ENCODE measurements at places on chromosomes 12 and 14. TPM values are rescaled to one million over a fixed set of nuclear protein-coding genes. Genes with fewer than 3 reads are reported as not detected.

Gene SRRM4
- total RNA-seq = not detected

Gene CDK17
- 34.5 TPM for total RNA-seq

Gene SLC17A8
- total RNA-seq = not detected

Gene NYNRIN
- 0.02 TPM for total RNA-seq

Gene SCN8A
- total RNA-seq = 0.64 TPM

Gene FITM1
- not detected for total RNA-seq

Gene SLC25A47
- total RNA-seq = not detected

Gene RNASE1
- total RNA-seq = not detected

Gene PPP1R36
- 0.31 TPM for total RNA-seq

Gene GAS2L3
- total RNA-seq = 3.4 TPM

Gene KLHDC1
- 1.4 TPM for total RNA-seq

Gene KCNH3
- 1.3 TPM for total RNA-seq

Gene MYO1A
- 0.61 TPM for total RNA-seq

- DNase-seq = peak; percentile 55
These were observed 43.6 kb upstream of the APPL2 start for GRCh38 chr12:105279460-105280056.

DNA sequence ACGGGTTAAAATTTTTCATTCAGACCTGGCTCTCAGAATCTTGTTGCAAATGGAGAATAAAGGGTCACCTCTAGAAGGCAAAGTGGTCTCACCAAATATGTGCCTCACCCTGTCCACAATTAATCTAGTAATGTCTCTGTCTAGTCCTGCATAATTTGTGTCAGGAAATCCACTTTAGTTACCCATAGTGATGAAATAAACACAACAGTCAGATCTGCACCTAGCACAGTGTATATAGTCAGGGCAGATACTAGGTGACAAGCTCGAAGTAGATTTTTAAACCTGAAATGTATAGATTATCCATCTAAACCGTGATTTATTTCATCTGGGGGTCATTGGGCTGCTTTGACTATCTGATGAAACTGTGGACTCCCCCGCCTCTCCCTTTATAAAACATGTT is 15.9 kb upstream of the FLVCR2 start:
- no peak for DNase-seq

DNA sequence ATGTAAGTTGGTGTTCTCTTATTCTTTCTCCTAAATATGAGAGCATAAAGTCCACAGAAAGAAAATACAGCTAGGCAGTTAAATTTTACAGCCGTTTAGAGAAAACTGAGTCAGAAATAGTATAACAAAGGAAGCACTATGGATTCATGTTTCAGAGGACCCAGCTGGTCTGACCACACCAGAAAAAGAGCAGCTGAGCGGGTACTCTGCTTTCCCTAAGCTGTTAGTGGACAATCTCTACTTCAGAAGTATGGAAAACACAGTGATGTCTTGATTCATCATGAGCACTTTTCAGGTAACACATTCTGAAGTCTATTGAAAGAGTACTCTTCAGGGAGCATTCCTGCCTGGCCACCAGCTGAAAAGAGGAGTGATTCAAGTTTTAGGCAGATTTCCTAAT is 12.4 kb downstream of the PPM1H start:
- DNase-seq = no peak

- DNase-seq = no peak
These were observed 11.4 kb upstream of the PKP2 start for GRCh38 chr12:32907898-32908476.

DNA sequence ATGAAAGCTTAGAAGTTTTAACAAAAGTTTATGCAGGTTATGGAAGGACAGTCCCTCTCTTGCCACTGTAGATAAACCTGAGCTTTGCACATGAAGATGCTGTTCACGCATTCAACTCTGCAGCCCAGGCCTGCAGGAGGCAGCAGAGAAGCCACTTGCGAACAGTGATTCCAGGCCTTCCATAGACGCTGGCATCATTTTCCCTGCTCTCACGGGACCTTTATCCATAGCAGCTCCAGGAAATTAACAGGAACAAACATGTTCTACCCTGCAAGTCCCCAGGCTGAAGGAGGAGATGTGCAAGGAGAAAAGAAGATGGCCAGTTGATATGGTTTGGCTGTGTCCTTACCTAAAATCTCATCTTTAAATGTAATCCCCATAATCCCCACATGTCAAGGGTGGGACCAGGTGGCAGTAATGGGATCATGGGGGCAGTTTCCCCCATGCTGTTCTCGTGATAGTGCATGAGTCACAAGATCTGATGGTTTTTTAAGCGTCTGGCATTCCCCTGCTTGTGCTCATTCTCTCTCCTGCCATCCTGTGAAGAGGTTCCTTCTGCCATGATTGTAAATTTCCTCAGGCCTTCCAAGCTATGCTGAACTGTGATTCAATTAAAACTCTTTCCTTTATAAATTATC is 2.0 kb downstream of the ERP27 start:
- DNase-seq = no peak

DNA sequence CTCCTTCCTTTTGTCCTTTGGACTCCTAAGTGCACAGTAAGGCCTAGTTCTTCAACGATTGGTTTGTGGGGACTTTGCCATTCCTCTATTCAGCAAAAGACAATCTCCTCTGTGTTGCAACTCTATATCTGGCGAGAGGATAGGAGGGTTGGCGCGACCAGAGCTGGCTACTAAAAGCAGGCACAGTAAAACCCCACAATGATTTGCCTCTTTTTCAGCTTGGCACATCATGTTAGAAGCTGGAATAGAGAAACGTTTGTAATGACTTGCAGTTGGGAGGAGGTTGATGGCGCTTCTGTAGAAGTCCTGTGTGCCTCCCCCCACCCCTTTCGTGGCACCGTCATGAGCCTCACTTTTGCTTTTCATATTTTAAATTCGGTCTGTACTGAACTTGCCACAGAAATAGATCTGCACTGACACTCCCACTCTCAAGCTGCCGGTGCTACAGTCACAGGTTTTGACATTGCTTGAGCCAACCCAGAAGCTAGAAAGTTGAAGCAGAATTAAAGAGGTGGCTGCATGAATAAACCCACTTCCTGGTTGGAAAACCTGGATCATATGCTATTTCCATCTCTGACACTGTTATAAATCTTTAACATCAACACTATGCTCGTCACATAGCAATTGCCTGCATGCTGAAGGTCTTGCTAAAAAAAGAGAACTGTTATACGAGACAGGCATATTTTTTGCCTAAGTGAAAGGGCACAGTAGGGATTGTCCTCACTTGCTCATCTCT is 315.3 kb upstream of the PRICKLE1 start:
- DNase-seq = no peak

- DNase-seq = no peak
These were observed 66.1 kb upstream of the BCAT1 start for GRCh38 chr12:25014961-25015360.

DNA sequence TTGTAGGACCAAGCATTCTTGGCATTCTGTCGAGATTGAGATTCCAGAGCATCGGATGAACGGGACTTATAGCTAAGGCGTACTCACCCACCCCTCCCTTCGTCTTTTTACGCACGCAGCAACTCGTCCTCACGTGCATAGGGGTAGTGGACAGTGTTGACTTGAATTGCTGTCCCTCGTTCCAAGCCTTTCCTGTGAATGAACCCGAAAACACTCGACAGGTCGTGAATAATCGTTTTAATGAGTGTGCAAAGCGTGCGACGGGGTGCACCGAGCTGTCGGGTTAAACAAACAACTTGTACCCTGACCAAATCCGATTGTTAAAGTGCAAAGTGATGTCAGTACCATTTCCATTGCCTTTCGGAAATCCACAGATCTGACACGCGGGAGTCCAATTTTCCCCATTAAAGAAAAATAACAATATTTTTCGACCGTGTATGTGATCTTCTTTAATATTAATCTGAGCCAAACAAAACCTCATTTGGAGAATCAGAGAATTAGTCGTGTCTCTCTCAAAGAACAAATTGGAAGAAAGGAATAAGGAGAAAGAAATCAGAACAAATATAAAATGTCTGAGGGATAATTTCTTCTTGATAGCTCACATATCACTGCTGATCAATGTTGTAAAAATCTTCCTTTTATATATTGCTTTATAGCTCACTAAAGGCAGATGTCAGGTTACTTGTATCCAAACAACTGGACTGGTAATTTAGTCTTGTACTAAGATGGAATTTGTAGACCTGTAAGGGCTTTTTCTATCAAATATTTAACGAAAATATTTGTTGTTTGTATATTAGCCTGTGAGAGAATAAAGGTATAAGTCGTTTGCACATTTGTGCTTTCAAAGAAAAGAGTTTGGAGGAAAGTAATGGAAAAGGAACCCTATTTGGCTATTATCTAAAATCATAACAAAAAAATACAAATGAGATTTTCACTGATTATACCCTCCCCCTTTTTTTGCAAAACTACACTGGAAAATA is 11.8 kb downstream of the FOXG1 start:
- no peak for DNase-seq

DNA sequence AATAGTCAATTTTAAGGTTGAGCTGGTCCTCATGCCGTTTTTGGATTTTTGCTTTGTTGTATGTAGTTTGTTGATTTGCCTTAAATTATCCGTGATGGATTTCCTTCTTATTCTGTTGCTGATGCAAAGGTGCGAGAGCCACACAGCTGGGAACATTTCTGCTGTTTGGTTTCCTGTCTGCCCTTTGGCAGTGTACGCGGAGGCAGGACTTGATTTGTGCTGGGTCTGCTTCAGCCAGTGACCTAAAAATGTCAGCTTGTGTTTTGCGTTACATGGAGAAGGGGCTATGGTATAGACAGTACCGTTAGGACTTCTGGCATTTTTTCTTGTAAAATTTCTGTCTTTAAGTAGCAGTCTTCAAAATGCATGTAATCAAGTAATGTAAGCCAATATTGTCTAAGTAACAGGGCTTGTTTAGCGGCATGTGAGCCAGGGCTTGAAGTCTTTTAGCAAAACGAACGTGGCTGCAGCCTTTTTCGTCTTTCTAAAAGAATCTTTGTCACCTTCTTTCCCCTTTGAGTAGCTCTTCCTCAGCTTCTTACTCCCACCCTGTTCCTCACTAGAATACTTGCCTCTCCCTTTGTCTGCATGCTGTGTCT is 18.2 kb upstream of the RD3L start:
- no peak for DNase-seq

DNA sequence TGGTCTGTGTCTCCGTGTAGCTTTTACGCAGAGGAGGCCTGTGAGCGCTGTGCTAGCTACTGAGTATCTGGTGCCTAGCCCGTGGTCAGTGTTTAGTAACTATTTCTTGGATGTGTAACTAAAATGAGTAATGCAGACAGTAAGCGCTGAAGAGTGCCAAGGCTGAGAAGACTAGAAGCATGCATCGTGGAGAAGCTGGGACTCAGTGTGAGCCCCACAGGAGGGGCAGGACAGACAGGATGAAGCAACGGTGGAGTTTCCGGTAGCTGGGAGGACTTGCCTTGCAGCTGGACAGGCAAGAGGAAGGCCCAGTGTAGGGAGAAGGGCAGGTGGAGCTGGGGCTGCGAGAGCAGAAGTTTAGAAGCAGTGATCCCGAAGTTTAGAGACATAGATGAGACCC is 233.4 kb upstream of the FKBP4 start:
- DNase-seq = no peak

DNA sequence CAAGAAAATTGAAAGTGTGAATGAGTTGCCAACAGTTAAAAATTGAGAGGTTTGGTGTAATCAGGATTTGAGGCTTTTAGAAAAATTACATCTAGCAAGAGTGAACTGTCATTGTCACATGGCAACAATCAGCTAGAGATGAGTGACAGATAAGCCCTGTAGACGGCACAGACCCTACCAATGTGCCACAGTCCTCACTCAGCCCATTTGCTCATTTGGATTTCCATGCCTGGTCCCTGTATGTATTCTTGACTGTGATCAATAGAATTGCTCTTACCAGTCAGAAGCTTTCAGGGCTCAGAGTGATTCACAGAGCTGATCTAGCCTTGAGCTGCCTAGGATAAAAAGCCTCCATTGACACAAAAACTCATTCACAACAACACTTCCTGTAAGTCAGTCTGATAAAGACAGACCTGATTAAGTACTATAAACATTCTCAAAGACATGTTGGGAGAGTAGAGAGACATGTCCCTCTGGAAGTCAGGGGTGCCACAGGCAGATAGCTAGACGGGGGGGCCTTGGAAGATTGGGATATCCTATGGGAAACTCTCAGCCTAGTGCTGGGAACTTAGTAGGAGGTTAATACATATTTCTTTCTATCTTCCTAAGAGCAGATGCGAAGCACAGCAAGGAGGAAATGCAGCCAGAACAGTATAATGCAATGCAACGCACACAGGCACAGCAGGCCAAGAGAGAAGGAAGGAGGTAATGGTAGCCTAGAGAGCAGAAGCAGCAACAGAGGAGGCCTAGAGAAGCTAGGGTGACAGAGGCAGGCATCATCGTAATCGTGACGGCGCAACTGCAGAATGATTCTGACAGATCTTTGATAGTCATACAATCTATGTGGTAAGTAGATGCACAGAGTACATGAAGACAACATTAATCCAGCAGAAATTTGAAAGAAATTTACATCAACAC is 2.0 kb upstream of the PELI2 start:
- peak; percentile 43 for DNase-seq

- no peak for DNase-seq
These were observed 34.9 kb downstream of the CREBL2 start for GRCh38 chr12:12646483-12647072.

DNA sequence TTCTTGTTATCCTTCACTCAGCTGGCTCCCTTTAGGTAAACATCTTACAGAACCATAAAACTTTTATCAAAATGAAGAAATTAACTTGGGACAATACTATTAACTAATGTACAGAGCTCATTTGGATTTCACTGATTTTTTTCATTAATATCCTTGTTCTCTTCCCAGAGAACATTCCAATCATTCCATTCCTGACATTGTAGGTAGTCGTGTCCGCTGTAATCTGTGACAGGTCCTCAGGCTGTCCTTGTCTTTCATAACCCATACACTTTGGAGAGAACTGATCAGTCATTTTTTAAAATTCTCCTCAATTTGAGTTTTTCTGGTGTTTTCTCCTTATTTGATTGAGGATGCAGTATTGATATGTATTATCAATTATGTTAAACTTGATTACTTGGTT is 916.8 kb downstream of the GALC start:
- no peak for DNase-seq

DNA sequence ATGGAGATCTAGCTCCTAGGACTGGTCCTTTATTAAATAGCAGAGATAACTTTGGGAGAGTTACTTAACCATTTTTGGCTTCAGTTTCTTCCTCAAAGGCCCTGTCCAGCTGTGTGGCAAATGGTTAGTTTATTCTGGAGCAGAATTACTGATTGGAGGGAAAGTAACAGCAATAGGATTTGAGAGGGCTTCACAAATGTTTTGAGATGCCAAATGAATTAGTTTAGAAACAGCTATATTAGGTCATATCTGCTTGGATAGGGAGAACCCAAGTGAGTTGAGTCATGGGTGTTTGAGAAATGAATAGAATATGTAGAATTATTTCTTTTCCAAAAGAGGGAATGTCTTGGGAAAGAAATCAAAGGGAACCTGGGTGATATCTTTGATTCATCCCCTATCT is 17.5 kb downstream of the RASSF3 start:
- no peak for DNase-seq

All from activated CD4-positive, alpha-beta memory T cell treated with anti-CD3 and anti-CD28 coated beads for 36 hours (primary cell).